ENCODE measurements at places on chromosomes 12 and 14.

DNA sequence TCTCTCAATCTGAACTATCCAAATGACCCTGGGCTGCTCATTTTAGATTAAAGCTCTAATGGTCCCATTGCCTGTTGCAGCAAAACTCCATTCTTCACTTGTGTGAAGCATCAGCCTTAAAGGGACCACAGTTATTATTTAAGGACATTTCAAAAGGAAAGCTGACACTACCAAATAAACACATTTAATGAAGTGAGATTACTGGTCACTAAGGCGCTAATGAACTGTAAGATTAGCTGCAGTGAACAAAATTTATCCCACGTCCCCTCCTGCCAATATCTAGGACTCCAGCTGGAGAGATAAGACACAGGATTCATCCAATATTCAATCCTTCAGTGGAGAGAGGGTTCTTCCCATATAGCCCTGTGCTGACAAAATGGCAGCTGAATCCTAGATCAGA is 1029.2 kb upstream of the SEL1L start:
- no peak for DNase-seq

- no peak for DNase-seq
Observed at GRCh38 chr12:52250048-52250990, 17.3 kb downstream of the KRT7 start.

DNA sequence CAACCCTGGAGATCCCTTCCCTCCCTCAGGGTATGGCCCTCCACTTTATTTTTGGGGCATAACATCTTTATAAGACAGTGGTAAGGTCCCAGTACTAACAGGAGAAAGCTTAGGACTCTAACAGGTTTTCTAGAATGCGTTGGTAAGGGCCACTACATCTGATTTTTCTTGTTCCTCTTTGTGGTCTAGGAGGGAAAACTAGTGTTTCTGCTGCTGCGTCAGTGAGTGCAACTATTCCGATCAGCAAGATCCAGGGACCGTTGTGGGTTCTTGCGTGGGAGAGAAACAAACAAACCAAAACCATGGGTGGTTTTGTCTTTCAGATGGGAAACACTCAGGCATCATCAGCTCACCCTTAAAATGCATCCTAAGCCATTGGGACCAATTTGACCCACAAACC is 123.6 kb upstream of the SLC16A7 start:
- DNase-seq = no peak

- no peak for DNase-seq
Observed at GRCh38 chr14:36479344-36479743, 40.7 kb downstream of the NKX2-1 start.

DNA sequence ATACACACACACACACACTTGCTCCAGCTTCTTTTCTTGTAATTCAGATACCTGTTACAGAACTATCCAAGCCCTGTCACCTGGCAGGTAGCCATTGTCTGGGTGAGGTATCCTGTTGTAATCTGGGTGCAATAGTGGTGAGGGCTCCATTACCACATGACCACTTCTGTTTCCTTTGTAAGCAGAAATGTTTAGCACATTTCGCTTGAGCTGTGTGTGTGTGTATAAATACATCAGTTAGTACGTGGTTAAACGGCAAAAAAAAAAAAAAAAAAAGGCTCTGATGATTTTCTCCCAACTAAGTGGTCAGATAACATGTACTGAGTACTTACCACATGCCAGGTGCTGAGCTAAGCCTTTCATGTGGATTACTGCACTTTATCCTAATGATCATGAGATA is 129.3 kb upstream of the SSTR1 start:
- peak; percentile 9 for DNase-seq

DNA sequence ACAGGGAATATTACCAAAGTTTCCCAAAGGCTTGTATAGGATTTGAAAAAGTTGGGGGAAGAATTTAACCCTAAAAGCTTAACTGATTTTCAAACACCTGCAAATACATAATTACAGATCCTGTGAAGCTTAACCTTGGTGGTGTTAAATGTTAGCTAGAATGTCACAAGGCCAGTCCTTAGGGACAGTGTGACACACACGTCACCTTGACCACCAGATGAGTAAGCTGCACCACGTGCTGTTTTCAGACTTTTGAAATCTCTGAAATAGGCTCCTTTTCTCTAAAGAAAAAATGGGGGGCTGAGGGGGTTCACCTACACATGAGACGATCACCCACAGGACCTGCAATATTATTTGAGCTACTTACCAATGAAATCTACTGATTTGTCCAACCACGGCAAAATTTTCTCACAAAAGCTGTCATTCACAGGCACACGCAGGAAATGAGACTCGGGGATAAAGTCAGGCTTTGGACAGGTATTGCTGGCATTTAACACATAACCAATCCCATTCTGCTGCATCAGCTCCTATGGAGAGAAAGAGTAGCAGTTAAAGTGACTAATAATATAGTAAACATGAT is 75.9 kb downstream of the DUSP16 start:
- no peak for DNase-seq

- no peak for DNase-seq
Observed at GRCh38 chr14:100608586-100609330, 21.5 kb upstream of the BEGAIN start.

DNA sequence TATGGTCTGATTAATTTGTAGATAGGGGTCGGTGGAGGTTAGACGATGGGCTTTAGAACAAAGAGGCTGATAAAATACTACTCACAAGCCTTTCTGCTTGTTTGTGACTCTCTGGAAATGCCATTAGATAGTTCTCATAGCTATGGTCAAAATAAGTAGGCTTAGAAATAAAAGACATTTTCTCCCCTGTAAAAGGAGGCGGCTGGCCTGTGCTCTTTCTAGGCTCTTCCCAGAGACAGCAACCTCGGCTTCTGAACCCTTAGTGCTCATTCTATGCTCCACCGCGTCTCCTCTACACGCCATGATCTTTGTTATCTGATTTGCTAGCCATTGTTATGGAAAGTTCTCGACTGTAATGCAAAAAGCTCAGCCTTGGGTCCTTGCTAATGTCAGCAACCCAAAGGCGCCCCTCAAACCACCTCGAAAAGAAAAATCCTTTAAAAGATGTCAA is 64.5 kb downstream of the CRADD start:
- no peak for DNase-seq

DNA sequence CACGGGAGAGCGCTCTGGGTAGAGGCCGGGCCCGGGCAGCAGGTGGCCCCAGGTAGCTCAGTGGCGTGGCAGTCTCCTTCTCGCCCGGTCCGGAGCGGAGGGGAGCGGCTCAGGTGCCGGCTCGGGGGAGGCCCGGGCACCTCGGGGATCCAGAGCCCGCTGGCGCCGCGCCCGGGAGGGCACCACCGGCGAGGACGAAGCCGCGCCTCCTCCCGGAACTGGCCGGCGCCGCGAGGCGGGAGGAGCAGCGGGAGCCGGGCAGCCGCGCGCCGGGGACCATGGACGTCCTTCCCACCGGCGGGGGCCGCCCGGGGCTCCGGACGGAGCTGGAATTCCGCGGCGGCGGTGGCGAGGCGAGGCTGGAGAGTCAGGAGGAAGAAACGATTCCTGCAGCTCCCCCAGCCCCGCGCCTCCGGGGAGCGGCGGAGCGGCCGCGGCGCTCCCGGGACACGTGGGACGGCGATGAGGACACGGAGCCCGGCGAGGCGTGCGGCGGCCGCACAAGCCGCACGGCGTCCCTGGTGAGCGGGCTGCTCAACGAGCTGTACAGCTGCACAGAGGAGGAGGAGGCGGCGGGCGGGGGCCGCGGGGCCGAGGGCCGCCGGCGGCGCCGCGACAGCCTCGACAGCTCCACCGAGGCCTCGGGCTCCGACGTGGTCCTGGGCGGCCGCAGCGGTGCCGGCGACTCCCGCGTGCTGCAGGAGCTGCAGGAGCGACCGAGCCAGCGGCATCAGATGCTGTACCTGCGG is 21.5 kb upstream of the GNS start:
- DNase-seq = no peak

DNA sequence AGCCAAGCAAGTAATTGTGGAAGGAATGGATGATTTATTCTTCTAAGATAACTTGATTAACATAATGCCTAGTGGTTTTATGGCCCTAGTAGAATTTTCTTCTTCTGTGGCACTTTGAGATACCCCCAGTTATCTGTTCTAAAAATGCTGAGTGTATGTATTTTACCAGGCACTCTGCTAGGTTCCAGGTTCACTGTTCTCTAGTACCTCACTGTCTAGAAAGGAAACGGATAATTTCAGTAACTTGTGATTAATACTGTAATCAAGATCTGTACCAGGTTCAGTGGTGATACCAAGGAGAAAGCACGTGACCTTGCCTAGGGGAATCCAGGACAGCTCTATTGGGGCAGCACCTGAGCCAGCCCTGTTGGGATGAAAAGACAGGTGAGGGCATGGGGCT is 8.0 kb downstream of the ANO6 start:
- DNase-seq = no peak

DNA sequence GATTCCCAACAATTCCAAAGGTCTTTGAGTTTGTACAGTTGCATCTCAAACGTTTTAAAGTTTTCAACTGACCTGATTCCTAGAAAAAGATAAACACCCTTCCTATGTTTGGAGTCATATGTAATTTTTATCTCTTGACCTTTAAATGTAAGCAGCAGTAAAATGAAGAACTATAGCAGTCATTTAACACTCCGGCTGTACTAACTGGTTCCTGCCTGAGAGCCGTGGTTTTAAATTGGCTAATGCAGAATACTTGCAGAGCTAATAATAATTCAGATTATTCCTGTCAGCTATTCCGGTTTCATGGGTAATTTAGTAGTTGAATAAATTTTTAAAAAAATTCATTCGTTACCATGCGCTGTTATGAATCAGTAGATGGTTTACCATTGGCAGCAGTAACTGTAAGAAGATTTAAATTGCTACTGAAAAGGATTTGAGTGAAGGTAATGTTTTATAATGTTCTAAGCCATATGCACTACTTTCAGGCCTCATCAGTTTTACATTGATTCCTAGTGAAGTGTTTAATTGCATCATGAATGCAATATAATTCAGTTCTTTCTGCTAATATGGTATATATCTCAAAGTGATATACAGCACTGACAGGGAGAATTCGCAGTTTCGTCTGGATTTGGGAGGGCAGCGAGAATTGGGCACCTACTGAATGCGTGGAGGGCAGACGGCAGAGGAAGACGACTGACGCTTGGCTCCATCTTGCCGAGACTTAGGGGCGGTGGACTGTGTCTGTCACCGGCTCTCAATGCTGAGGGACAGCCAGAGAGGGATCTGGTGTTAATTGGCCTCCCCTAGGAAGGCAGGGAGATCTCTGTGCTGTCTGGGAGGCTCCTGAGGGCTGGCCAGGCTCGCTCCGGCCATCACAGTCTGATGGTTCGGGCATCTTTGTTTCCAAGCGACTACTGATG is 217.7 kb downstream of the PHETA1 start:
- no peak for DNase-seq

GRCh38 chr14:34498684-34499412 is 36.8 kb upstream of the SPTSSA start:
- DNase-seq = no peak

DNA sequence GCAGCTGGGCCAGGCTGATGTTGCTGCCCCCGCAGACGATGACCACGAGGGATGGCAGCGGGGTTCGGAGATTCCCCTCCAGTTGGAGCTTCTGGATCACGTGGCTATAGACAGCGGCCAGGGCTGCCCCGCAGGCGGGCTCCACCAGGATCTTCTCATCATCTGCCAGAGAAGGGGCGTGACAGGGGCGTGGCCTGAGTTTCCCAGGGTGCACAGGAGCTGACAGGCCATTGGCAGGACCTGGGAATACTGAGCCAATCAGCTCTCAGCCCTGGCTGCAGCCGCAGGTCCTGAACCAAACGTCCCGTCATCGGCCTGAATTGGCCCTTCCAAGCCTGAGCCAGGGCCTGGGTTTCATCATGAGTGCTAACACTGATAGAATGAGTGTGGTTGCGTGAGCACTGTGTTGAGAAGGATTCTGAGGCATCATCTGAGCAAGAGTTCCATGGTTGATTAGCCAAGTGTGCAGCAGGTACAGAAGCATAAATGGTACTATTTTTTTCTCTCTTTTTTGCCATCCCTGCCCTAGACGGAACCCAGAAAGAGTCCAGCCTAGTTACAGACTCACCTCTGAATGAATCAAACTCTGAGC is 10.6 kb downstream of the SDS start:
- DNase-seq = no peak

DNA sequence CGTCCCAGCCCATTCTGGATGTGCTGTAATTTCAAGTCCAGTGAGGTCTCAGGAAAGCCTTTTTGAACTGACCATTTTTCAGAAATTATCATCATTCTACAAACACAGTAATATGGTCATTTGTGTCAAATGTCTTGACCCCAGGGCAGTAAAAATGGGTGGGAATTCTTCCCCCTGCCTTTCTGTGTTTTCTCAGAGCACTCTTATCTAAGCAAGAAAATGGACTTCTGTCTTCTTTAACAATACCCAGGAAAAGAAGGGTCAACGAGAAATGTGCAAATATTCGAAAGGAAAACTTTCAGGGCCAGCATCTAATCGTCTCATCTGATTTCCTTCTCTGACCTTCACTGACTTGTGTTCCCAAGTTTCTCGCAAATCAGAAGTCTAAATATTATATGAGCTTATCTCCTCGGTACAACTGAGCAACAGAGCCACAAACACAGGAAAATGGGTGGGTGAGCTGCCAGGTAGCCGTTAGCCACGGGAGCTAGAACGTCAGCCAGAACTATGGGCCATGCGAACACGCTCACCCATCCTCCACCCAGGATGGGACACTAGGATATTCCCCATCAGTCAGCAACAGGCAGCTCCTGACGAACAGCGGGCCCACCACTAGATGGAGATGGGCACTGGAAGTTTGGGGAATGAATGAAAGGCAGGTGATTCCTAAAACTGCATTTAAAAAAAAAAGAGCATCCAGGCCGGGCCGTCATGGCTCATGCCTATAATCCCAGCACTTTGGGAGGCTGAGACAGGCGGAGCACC is 57.1 kb downstream of the VWF start:
- DNase-seq = no peak

GRCh38 chr12:104342635-104343249 is 39.2 kb downstream of the EID3 start:
- no peak for DNase-seq

- DNase-seq = no peak
Observed at GRCh38 chr12:85883763-85884162, 9.7 kb downstream of the NTS start.

DNA sequence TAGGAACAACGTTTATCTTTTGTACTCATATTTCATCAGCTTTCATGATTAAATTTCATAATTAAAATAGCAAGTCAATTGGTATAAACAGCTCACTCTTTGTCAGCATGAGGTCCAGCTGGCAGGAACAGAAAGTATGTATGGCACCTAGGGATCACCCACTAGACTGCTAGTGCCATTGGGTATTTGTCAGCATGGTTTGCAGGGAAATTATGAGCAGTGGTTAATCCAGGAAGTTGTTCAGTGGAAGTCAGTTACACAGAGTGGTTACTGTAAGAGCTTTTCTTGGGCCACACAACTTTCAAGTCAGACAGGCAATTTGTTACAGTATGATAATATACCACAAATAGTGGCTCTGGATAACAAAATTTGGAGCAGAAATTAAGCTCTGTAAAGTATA is 340.3 kb upstream of the RGS6 start:
- DNase-seq = no peak

- no peak for DNase-seq
Observed at GRCh38 chr14:57068511-57068910, 200.2 kb downstream of the EXOC5 start.

GRCh38 chr12:93794738-93795137 is 117.6 kb downstream of the CRADD start:
- DNase-seq = no peak

- DNase-seq = no peak
Observed at GRCh38 chr14:91089958-91090535, 23.8 kb upstream of the DGLUCY start.

- no peak for DNase-seq
Observed at GRCh38 chr12:77213319-77213718, 147.9 kb upstream of the E2F7 start.
